Tibial nerve (tissue), 4 donors: ENCODE measurements at places on chromosomes 2 and 18.

DNA sequence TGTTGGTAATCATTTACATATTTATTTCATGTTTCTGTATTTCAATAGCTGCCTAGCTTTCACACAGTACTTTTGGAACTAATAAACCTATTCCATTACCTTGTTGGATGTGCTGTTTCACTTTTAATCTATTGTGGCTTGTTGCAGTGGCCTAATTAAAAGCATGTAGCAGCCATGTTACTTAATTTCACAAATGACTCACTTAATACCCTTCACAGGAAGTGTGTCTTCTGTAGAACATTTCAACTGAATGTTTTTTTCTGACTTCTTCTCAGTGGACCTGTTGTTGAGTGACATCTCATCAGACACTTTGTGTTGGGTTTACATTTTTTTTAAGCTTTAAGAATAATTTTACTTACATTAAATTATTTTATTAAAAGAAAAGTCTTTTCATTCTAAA is 260.5 kb upstream of the THUMPD2 start:
- H3K4me1 ChIP-seq: no peaks in the 10 kb centered on the region
- DNase-seq: no peak

DNA sequence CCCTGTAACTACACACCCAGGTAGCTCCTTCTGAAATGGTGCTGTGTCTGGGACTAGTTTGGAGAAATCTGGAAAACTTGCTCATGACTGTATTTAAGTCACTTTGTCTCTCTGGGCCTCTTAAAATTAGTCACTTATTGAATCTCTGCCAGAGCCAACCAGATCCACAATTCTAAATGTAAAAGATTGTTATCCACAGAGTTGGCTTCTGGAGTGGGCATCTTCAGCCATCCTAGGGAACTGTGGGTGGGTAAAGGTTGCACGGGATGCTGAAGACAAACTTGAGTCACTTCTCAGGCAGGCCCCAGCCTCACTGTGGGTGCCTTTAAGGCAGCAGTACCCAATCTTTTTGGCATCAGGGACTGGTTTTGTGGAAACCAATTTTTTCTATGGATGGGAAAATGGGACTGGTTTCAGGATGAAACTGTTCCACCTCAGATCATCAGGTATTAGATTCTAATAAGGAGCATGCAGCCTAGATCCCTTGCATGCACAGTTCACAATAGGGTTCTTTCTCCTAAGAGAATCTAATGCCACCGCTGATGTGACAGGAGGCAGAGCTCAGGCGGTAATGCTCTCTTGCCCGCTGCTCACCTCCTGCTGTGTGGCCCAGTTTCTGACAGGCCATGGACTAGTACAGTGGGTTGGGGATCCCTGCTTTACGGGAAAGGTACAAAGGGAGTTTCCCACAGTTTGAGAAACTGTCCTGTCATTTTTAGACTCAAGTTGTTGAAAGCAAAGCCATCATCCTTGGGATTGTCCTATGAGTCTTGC is 98.3 kb upstream of the SPRED2 start:
- no peaks in the 10 kb centered on the region for H3K27me3 ChIP-seq
- DNase-seq: no peak
- H3K36me3 ChIP-seq: no peaks in the 10 kb centered on the region
- no peak overlapping the region for H3K27ac ChIP-seq

DNA sequence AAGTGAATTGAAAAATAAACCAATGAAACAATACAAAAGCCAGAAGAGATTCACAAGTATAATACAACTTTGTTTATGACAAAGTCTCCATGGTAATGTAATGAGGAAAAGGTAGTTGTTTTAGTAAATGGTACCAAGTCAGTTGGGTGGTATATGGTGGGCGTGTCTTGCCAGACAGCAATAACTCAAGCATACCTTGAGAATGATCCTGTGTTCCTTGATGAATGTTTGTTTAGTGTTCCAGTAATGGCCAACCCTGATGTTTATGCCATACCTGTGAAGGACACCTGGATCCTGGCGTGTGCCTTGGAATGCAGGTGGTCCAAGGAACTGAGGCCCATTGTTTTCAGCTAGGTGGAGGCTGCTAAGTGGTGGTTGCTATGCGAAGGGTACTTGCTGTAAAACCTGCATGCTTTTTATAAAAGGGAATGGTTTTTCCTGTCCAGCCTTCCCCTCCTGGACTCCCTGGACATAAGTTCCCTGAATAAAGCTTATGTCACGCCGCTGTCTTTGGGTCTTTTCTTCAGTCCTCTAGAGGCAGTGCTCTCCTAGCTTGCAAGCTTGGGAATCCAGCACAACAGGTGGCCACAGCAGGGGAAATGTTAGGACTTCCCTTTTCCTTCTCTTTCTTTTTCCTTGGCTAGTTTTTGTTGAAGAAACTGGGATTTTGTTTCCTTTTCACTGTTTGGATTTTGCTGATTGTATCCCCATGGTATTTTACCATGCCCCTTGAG is 54.7 kb downstream of the MTA3 start:
- H3K36me3 ChIP-seq: peaks cover 11% of the 10 kb centered on the region
- H3K4me3 ChIP-seq: no peak overlapping the region
- no peaks in the 10 kb centered on the region for H3K4me1 ChIP-seq
- no peaks in the 10 kb centered on the region for H3K27me3 ChIP-seq
- H3K27ac ChIP-seq: no peak overlapping the region

DNA sequence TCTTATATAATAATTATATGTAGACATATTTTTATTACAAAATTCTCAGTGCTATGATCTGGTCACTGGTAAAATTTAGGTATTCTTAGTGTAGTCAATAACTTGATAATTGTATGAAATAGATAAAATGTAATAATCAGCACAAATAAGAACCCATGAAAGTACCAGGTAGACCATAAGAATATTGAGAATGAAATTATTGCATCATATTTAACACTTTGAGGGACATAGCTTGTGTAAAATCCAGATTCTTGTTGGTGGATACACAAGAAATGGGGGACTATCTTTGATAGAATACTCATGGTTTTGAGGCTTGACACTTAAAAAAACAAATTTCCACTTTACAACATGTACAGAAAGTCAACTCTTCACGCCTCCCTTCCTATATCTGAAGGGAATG is 898.8 kb upstream of the DDX18 start:
- H3K27me3 ChIP-seq: no peaks in the 10 kb centered on the region
- no peak overlapping the region for H3K4me3 ChIP-seq
- no peak for DNase-seq
- H3K4me1 ChIP-seq: no peaks in the 10 kb centered on the region

DNA sequence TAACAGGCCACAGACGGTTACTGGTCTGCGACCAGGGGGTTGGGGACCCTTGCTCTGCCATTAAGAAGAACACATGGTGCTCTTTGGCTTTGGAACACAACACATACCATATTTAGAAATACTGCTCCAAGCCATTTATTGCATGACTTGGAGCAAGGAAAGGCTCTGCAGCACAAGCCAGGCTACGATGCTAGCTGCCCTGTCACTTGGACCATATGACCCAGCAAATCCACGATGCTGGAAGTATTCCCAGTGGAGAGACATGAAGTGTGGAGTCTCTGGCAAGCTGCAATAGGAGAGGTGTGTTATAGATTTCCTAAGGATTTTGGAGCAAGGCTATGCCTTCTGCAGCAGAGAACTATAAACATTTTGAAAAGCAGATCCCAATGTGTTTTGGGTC is 171.2 kb downstream of the HAUS1 start:
- H3K27me3 ChIP-seq: no peaks in the 10 kb centered on the region
- no peaks in the 10 kb centered on the region for H3K36me3 ChIP-seq
- no peak overlapping the region for H3K4me3 ChIP-seq
- no peak overlapping the region for H3K27ac ChIP-seq
- no peak for DNase-seq
- H3K4me1 ChIP-seq: peaks cover 10% of the 10 kb centered on the region

DNA sequence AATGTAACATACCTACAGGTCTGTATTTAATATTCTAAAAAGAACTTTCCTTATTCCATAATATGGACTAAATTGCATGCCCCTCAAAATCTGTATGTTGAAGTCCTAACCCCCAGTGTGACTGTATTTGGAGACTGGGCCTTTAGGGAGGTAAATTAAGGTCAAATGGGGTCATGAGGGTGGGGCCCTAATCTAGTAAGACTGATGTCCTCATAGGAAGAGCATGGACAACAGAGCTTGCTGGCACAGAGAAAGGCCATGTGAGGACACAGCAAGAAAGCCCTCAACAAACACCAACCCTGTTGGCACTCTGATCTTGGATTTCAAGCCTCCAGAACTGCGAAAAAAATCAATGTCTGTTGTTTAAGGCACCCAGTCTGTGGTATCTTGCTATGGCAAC is 18.6 kb downstream of the SF3B1 start:
- peaks cover 7% of the 10 kb centered on the region for H3K4me1 ChIP-seq
- H3K36me3 ChIP-seq: no peaks in the 10 kb centered on the region
- H3K4me3 ChIP-seq: no peak overlapping the region

- no peak overlapping the region for H3K4me3 ChIP-seq
- no peak for DNase-seq
- no peaks in the 10 kb centered on the region for H3K36me3 ChIP-seq
- H3K27me3 ChIP-seq: no peaks in the 10 kb centered on the region
These were observed 221.9 kb upstream of the RBBP8 start for GRCh38 chr18:22711192-22711685.

DNA sequence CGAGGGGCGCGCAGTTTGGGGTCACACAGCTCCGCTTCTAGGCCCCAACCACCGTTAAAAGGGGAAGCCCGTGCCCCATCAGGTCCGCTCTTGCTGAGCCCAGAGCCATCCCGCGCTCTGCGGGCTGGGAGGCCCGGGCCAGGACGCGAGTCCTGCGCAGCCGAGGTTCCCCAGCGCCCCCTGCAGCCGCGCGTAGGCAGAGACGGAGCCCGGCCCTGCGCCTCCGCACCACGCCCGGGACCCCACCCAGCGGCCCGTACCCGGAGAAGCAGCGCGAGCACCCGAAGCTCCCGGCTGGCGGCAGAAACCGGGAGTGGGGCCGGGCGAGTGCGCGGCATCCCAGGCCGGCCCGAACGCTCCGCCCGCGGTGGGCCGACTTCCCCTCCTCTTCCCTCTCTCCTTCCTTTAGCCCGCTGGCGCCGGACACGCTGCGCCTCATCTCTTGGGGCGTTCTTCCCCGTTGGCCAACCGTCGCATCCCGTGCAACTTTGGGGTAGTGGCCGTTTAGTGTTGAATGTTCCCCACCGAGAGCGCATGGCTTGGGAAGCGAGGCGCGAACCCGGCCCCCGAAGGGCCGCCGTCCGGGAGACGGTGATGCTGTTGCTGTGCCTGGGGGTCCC is at the start of gene ITGA4:
TSS of gene ITGA4 (plus strand) at position 266 of the 620 bp plus-strand sequence. CDS start at position 535, 269 bp downstream.
- H3K4me3 ChIP-seq: peak within 1 kb of the TSS; percentile 72
- H3K36me3 ChIP-seq: no peaks in the 10 kb centered on the region
- peak; percentile 28 for DNase-seq
- peaks cover 7% of the 10 kb centered on the region for H3K4me1 ChIP-seq

DNA sequence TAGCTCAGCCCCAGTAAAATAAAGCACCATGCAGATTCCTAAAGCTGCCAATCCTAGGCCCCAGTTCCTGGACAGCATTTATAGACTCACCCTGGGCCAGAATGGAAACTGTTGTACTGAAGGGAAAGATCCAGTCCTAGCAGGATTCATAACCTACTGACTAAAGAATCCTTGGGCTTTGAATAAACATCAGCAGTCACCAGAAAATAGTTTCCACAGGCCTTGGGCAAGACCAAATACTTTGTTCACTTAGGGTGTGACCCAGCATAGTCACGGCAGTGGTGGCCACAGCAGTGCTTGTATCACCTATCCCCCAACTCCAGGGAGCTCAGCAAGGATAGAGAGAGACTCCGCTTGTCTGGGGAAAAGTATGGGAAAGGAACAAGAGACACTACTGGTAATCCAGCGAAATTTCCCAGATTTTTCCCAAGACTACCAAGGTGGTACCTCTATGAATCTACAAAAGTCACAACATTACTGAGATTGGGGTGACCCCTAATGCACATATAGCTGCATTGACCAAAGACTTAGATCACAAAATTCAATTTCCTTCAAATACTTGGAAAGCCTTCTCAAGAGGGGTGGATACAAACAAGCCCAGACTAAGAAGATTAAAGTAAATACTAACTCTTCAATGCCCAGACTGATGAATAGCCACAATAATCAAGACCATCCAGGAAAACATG is 748.1 kb upstream of the LRATD1 start:
- no peak overlapping the region for H3K27ac ChIP-seq
- H3K27me3 ChIP-seq: no peaks in the 10 kb centered on the region
- no peaks in the 10 kb centered on the region for H3K36me3 ChIP-seq
- no peak for DNase-seq
- no peak overlapping the region for H3K4me3 ChIP-seq

- no peaks in the 10 kb centered on the region for H3K36me3 ChIP-seq
- no peaks in the 10 kb centered on the region for H3K4me1 ChIP-seq
- H3K27me3 ChIP-seq: no peaks in the 10 kb centered on the region
- DNase-seq: no peak
These were observed 34.8 kb upstream of the MGAT5 start for GRCh38 chr2:134218930-134219658.

GRCh38 chr2:86542814-86543213 is 20.4 kb downstream of the CHMP3 start:
- DNase-seq: no peak
- H3K4me1 ChIP-seq: peaks cover 19% of the 10 kb centered on the region
- no peak overlapping the region for H3K4me3 ChIP-seq

GRCh38 chr2:12928775-12929401 is 212.2 kb downstream of the TRIB2 start:
- H3K4me1 ChIP-seq: no peaks in the 10 kb centered on the region
- no peak overlapping the region for H3K4me3 ChIP-seq
- DNase-seq: no peak
- no peaks in the 10 kb centered on the region for H3K27me3 ChIP-seq
- H3K36me3 ChIP-seq: no peaks in the 10 kb centered on the region

DNA sequence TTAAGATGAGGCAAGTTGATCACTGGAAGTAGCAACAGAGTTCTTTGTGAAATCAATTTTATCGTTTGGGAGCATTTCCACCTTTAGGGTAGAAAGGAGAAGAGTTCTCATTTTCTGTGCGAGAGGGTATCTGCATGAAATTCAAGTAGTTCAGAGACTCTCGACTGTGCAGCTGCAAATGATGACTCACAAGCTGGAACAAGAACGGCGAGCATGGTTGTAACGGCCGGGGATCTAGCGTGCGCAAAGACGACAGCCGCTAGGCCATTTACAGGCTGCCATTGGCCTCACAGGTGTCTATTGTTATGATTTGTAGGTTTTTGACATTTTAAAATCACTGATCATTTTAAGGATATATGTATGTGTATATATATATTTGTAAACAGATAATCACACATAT is 5.2 kb downstream of the KLHL29 start:
- H3K27ac ChIP-seq: peak overlapping the region; percentile 95
- H3K4me3 ChIP-seq: no peak overlapping the region
- peaks cover 85% of the 10 kb centered on the region for H3K4me1 ChIP-seq
- peaks cover 3% of the 10 kb centered on the region for H3K27me3 ChIP-seq

DNA sequence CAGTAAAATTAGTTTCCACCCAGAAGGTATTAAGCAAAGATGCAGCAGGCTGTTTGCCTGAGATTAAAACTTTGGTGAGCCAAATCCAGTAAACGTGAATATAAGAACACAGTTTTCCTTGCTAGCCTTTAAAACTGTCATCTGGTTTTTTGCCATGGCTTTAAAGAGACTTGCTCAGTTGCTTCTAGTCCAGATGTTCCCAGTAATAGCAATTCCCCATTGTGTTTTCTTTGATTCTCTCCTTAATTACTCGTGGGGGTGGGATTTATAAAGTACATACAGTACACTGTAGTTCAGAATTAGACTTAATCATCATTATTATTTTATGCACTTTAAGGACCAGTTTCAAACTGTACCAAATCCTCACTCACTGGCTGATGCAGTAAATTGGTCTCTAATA is 303.5 kb upstream of the ZNF804A start:
- H3K36me3 ChIP-seq: no peaks in the 10 kb centered on the region
- no peaks in the 10 kb centered on the region for H3K4me1 ChIP-seq
- no peaks in the 10 kb centered on the region for H3K27me3 ChIP-seq
